Sigmoid colon (tissue), 7 donors: ENCODE measurements at places on chromosomes 7 and 10. TPM values are rescaled to one million over a fixed set of nuclear protein-coding genes. Genes with fewer than 3 reads are reported as not detected.

GRCh38 chr10:122280156-122280555, 9.1 kb downstream of the BTBD16 start:
- peak; percentile 35 for DNase-seq

GRCh38 chr10:82228701-82229100, 353.7 kb downstream of the NRG3 start:
- no peak for DNase-seq

GRCh38 chr7:75938921-75939320, 24.0 kb downstream of the POR start:
- no peak for DNase-seq

- DNase-seq = no peak
Measured at GRCh38 chr7:129144834-129145668, 544 bp downstream of the TSPAN33 start.

GRCh38 chr10:49594594-49594993, 15.5 kb upstream of the SLC18A3 start:
- DNase-seq = no peak

- DNase-seq = peak; percentile 34
Measured at GRCh38 chr10:3258394-3258793, 85.8 kb upstream of the PITRM1 start.

- no peak for DNase-seq
Measured at GRCh38 chr7:42662862-42663261, 249.0 kb downstream of the C7orf25 start.

DNA sequence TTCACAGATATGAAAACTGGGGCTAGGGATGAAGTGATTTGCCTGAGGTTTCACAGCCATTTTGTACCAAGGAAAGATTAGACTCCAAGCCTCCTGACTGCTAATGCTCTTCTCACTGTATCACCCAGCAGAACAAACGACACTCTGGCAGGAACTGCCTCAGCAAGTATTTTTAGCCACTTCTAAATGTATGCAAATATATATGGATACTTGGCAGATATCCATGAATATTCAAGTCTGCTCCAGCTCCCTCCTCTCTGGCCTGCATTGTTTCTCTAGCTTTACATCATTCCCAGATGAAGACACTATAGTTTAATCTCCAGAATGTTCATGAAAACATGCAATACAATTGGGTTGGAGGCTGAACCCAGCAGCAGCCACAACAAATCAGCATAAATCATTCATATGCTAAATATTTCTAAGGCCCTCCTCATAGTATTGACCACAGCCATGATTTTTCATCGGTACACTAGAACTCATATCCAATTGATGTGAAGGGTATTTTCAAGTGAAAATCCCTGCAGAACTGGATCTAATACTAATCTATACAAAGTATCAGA, 65.5 kb downstream of the HPSE2 start:
- DNase-seq = no peak

DNA sequence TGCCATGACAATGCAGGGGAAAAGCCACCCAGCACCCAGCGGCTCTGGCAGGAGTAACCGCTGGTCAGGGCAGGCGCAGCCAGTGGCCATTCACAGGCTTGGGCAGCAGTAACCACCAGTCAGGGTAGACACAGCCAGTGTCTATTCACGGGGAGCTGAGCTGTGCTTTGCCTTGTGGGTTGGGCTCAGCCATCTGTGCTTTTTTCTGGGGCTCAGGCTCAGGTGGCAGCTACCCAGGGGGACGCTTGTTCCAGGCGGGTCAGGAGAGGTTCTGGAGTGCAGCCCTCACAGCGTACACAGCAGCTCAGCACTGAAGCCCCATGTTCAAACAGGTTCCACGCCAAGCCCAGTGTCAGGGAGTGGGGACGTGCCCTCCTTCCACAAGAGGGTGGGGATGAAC, 28.5 kb downstream of the FOXL3 start:
- no peak for DNase-seq

DNA sequence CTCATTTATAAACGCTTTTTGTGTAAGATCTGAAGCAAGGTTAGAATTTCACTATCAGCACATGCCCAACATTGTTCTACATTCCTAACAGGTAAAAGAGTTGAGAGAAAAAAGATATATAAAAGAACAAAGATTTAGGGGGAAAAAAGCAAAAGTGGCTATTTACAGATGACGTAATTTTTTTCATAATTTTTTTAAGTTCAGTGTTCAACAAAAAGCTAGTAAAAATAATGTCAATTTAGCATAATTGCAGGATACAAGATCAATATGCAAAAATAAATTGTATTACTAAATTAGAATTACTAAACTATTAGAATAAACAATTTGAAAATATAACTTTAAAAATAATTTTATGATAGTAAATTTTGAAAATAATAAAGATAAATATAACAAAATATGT, 405.0 kb downstream of the SEMA3D start:
- no peak for DNase-seq

- peak; percentile 94 for DNase-seq
Measured at GRCh38 chr10:71999360-72000072, 35.3 kb downstream of the CHST3 start.

- DNase-seq = no peak
Measured at GRCh38 chr7:139953229-139953628, 109.5 kb downstream of the PARP12 start.

- no peak for DNase-seq
Measured at GRCh38 chr10:12006671-12007070, 35.9 kb downstream of the UPF2 start.

GRCh38 chr7:151091431-151091830, 5.2 kb downstream of the AGAP3 start:
- DNase-seq = no peak

GRCh38 chr7:4074994-4075393, 607.1 kb upstream of the FOXK1 start:
- DNase-seq = no peak

GRCh38 chr7:98116656-98117461, 10.2 kb downstream of the LMTK2 start:
- no peak for DNase-seq

- no peak for DNase-seq
Measured at GRCh38 chr7:127413962-127414361, 21.5 kb upstream of the ZNF800 start.

GRCh38 chr10:106619346-106619745, 545.2 kb downstream of the SORCS1 start:
- no peak for DNase-seq

DNA sequence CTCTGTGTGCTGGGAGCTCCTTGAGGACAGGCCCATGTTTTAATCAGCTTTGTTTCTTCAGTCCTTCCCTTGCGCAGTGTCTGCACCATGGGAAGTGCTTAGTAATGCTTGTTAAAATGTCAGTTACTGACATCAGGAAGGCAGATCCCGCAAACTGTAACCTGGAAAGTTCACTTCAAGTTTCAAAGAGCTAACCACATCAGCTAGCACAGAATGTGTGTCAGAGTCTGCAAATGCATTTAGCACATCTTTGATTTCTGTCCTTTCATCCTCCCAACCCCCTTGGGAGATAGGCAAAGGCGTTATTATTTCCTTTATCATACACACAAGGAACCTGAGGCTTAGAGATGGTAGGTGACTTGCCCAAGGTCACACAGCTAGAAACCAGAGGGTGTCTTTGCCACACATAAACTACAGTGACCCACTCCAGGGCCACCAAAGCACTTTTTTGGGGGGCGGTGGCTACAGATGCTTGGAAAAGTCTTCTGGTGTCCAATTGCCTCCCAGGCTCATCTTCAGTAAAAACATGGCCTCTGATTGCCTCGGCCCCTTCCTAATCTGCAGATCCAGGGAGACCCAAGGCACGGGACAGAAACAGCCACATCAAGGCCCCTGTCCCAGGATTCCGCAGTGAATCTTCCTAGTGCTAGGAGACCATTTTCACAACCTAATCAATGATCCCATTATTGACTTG, 116.2 kb upstream of the GPR26 start:
- DNase-seq = no peak

GRCh38 chr10:1420661-1421362, 316.5 kb downstream of the ADARB2 start:
- no peak for DNase-seq

GRCh38 chr10:283916-284356, 148.7 kb downstream of the ZMYND11 start:
- DNase-seq = no peak

- no peak for DNase-seq
Measured at GRCh38 chr10:10294184-10294880, 723.3 kb upstream of the CELF2 start.

DNA sequence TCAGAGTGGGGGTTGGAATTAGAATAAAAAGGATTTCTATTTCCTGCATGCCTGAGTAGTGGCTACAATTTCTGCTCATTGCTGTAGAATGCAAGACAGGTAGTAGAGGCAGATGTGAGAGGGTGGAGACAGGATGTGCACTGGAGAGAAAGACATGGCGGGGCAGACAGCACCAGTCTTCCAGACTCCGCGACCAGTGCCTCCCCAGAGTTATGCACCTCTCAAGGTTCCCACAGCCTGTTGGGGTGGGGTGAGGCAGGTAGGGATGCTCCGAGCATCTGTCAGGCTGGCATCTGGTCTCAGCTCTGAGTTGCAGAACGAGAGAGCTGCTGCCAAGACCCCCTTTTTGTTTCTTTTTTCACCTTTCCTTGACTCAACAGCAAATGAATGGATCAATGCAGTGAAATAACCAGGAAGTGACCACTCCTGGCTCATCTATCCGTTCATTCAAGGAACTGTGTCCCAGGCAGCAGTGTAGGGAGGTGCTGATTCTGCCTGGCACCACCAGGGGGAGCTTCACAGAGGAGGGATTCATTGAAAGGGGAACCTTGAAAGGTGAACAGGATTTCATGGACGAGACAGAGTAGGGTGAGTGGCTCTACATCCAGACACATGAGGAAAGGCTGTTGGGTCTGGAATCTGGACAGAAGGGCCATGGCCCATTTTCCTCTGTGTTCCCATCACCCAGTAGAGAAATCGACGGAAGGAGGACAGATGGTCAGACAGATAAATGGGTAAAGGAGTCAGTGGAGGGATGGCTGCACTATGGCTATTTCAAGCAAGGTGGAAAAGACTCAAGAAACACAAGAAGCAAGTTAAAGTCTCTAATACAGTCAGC, 17.2 kb upstream of the SLC18A3 start:
- DNase-seq = no peak

GRCh38 chr10:103715430-103715829, 139.9 kb downstream of the SH3PXD2A start:
- no peak for DNase-seq

DNA sequence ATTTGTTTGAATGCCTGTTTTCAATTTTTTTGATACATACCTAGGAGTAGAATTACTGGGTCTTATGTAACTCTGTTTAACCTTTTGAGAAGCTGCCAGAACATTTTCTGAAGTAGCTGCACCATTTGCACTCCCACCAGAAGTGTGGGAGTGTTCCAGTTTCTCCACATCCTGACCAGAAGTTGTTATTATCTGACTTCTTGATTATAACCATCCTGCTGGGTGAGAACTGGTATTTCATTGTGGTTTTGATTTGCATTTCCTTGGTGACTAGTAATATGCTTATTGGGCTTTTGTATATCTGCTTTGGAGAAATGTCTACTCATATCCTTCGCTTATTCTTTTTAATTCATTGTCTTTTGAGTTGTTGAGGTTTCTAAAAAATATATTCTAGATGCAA, 117.2 kb upstream of the GLCCI1 start:
- DNase-seq = no peak

- DNase-seq = no peak
Measured at GRCh38 chr10:89134963-89135362, 72.2 kb downstream of the CH25H start.

DNA sequence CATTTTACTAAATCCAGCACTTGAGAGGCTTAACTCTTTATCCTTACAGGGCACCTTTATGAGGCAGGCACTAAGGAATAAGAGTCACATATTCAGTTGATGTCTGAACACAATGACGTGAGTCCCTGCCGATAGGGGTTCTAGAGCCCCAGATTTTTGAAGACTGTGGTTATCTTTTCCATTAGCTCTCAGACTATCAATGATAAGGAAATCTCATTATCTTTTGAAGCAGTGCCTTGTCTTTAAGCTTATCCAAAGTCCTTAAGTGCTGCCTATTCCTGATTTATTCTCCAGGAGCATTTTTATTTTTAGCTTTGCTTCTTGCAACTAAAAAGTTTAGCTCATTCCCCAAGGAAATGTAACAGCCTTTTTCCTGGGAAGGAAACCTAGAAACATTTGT, 444.1 kb upstream of the LRRN3 start:
- no peak for DNase-seq

- no peak for DNase-seq
Measured at GRCh38 chr7:2359610-2360009, 5.0 kb downstream of the EIF3B start.

DNA sequence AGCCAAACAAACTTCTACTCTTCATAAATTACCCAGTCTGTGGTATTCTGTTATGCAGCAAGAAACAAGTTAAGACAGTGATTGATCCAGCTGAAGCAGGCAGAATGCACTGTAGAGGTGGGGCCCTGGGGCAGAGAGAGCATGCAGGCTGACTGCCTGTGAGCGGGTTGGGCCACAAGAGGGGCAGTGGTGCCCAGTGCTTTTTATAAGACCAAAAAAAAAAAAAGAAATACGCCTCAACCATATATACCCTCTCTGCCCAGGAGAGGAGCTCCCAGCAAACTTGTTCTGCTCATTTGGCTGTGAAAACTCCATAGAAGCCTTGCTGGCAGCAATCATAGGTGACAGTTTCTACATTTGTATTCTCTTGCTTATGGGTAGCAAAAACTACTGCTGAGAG, 104.7 kb downstream of the SORBS1 start:
- DNase-seq = no peak

GRCh38 chr7:136194878-136195277, 217.7 kb upstream of the MTPN start:
- DNase-seq = no peak

- no peak for DNase-seq
Measured at GRCh38 chr7:131493581-131493980, 62.8 kb downstream of the PODXL start.

GRCh38 chr7:1200045-1200444, 32.6 kb upstream of the UNCX start:
- DNase-seq = no peak

DNA sequence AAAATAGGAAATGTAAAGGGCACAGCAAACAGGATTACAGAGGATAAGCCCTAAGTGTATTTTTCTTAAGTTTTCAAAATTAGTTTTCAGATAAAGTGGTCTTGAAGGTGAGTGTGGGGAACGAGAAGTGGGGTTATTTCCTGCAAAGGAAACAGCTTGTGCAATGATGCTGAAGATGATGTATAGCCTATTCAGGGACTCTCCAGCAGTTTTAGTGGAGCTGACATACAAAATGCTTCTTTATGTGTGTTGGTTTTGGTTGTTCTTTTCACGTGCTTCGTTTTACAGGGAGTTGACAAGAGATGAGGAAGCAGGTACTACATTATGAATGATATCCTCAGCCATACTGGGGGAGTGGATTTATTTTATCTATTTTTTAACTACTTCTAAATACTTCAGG, 20.5 kb downstream of the CASD1 start:
- DNase-seq = no peak

Gene GPR15LG
- polyA plus RNA-seq = 652 TPM

Gene GNGT1
- not detected for polyA plus RNA-seq

Gene PNLIPRP2
- not detected for polyA plus RNA-seq

Gene RASSF4
- polyA plus RNA-seq = 13.6 TPM

Gene C10orf62
- polyA plus RNA-seq = not detected

Gene NPFFR1
- polyA plus RNA-seq = 0.44 TPM

Gene PRTFDC1
- 9.6 TPM for polyA plus RNA-seq

Gene GIMAP6
- polyA plus RNA-seq = 25.0 TPM

Gene AQP1
- polyA plus RNA-seq = 41.8 TPM

Gene ASCC1
- polyA plus RNA-seq = 15.6 TPM

Gene ZNF467
- polyA plus RNA-seq = 3.0 TPM

Gene CRYGN
- 0.17 TPM for polyA plus RNA-seq
